ENCODE measurements at places on chromosomes 3 and 15.
A peak's percentile ranks its signal among the peaks of the same experiment; 100 is the strongest.

DNA sequence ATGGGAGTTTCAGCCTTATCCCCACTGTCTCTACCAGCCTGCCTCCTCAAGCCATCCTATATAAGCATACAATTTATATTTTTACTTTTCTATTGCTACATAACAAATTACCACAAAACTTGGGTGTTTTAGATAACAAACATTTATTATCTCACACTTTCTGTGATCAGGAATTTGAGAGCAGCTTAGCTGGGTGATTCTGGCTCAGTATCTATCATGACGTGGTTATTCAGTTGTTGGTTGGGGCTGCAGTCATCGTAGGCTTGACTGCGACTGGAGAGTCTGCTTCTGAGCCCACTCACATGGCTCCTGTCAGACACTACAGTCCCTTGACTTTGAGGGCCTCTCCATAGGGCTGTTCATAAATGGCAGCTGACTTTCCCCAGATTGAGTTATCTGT is 20.7 kb downstream of the PARP15 start:
- DNase-seq, result no peak

DNA sequence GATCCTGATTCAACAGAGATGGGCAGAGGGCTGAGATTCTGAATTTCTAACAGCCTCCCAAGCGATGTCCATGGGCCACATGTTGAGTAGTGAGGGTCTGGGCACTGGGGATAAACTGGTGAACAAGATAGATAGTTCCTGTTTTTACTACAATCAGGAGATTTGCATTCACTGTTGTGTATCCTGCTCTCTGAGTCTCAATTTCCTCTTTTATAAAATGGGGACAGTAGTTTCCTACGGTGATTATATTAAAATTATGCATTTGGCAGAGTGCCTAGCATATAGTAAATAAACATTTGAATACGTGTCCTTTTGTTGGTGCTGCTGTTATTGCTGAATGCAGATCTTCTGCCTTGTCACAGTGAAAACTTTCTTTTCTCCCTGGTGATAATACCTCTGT is 102.5 kb downstream of the MYH15 start:
- no peak for DNase-seq

GRCh38 chr3:89957451-89957850 is 850.0 kb downstream of the EPHA3 start:
- DNase-seq, result no peak

- DNase-seq, result peak; percentile 8
These were observed 75.3 kb upstream of the BOC start for GRCh38 chr3:113136071-113136470.

GRCh38 chr3:153144779-153145178 is 17.2 kb upstream of the RAP2B start:
- DNase-seq, result no peak

DNA sequence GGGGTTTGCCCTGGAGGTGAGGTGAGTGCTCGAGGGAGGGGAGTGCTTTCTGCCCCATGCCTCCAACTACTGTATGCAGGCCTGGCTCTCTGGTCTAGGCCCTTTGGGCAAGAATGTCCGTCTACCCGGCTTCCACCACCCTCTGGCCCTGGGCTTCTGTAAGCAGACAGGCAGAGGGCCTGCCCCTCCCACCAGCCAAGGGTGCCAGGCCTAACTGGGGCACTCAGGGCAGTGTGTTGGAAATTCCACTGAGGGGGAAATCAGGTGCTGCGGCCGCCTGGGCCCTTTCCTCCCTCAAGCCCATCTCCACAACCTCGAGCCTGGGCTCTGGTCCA is 9.4 kb downstream of the DLL4 start:
- DNase-seq, result no peak

- DNase-seq, result no peak
These were observed 15.4 kb downstream of the LRIG1 start for GRCh38 chr3:66485291-66485968.

DNA sequence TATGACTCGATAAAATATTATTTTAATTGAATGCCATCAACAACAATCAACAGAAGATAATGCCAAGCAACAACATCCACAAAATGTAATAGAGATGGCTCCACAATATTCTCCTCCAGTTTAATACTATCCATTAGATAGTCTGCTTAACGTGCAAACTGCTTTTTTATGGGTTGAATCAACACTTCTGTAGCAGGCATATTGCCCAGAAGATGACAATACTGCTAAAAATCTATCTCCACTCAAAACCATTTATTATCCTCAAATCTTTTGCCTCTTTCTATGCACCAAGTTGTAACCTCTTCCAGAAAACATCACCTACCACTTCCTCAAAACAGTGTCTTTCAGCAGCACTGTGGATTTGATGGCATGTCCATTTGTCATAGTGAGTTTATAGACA is 295.7 kb upstream of the LMCD1 start:
- no peak for DNase-seq

GRCh38 chr15:67685008-67685599 is 140.2 kb upstream of the SKOR1 start:
- DNase-seq, result no peak

DNA sequence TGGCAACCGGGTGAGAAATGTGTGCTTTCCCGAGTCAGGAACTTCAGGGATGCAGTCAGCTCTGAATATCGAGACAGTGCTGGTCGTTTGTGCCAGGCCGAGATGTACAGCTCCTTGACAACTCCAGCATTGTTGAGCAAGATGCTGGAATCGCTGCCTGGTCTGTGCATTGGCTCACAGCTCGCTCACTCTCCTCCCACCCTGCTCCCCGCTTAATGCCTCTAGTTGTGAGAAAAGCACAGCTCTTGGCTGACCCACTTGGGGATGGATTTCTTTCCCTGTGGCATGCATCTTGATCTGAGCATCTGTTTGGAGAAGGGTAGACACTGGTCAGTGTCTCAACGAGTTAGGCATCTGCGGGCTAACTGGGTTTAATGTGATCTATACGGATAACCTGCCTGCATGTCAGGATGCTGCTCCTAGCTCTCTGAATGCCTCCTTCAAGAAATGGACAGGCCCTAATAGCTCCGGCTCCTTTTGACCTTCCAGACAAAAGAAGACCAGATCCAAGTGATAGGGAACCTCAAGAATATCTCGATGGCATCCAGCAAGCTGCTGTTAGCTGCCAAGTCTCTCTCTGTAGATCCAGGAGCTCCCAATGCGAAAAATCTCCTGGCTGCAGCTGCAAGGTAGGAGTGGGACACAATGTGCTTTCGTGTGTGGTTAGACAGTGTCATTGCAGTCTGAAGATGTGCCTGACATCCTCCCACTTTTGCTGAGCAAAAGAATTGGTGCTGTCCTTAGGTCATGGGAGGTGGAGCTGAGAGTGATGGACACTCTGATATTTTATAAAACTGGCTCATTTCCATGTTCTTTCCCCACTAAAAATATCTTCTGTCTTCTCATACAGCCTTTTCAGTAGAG is 302.2 kb upstream of the TPM1 start:
- DNase-seq, result no peak

DNA sequence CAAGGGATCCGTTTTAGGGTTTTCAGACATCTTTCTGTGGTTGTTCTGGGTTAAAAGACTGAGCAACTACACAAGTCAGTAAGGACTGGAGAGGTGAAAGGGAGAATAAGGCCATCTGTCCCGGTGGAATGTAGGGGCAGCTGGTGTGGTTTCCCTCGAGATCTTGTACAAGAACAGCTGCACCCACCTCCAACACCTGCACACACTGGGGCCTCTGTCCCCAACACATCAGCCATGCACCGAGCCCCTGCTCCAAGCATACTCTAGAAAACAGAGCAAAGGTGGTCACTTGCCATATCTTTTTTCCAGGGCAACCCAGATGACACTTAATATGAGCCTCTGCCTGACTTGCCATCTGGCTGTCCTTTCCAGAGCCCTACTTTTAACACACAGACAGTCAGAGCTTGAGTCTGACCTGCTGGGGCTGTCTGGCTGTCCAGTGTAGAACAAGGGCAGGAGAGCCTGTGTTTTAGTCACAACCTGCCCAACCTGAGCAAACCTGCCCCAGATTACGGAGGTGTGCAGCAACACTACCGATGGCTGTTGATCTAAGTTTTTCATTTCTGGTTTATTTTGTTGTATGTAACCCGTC is 12.2 kb downstream of the MAN2A2 start:
- peak; percentile 85 for DNase-seq

- peak; percentile 36 for DNase-seq
These were observed 115.4 kb upstream of the GADL1 start for GRCh38 chr3:31009881-31010280.

- DNase-seq, result no peak
These were observed 12.2 kb downstream of the ALG1L2 start for GRCh38 chr3:130093741-130094391.

GRCh38 chr3:139935016-139935865 is at the start of gene CLSTN2:
CLSTN2 (plus strand) TSS chr3:139935185.
- DNase-seq, result no peak

Data from NCI-H524 treated with DMSO at 0.1 percent for 48 hours (cell line).